NCI-H2081 treated with DMSO at 0.1 percent for 48 hours (cell line): ENCODE measurements at places on chromosomes 6 and 20.

DNA sequence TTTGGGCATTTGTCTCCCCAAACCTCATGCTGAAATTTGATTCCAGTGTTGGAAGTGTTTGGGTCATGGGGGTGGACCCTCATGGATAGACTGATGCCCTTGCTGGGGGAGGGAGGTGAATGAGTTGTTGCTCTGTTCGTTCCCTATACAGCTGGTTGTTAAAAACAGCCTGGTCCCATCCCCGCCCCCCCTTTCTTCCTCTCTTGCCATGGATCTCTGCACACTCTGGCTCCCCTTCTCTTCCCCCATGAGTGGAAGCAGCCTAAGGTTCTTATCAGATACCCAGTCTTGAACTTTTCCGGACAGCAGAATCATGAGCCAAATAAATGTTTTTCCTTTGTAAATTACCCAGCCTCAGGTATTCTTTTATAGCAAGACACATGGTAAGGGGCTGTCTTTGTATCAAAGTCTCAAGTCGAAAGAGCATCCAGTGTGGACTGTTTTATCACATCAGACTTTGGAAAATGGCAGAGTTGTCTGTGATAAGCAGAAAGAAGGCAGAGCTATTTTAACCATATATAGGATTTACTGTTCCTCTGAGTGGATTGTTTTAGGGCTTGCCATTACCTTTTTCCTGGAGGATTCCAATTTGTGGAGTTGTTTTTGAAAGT is 31.2 kb downstream of the SLC9A8 start:
- DNase-seq = no peak

GRCh38 chr6:148747145-148747470 is 278 bp downstream of the UST start:
- no peak for DNase-seq

DNA sequence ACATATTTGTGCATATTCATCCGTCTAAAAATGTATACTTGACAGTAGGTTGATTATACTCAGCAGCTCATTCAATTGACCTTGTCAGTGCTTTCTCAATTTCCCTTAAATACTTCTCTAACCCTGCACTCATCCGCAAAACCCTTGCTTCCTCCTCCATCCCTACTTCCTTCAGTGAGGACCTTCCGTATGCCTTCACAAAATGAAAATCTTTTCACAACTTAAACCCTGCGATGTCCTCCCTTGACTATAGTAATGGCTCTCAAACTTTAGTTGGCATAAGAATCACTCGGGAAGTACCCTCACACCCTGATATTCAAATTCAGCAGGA is 5.2 kb downstream of the MBOAT1 start:
- no peak for DNase-seq

- DNase-seq = no peak
These were observed 63.8 kb downstream of the GMDS start for GRCh38 chr6:2181567-2181966.
